Activated naive CD4-positive, alpha-beta T cell treated with Interleukin-2 at 50 U/mL for 16 hours (primary cell): ENCODE measurements at places on chromosomes 1 and 21.

- DNase-seq: peak; percentile 24
Observed at GRCh38 chr1:23100074-23100748, 68.4 kb downstream of the LUZP1 start.

DNA sequence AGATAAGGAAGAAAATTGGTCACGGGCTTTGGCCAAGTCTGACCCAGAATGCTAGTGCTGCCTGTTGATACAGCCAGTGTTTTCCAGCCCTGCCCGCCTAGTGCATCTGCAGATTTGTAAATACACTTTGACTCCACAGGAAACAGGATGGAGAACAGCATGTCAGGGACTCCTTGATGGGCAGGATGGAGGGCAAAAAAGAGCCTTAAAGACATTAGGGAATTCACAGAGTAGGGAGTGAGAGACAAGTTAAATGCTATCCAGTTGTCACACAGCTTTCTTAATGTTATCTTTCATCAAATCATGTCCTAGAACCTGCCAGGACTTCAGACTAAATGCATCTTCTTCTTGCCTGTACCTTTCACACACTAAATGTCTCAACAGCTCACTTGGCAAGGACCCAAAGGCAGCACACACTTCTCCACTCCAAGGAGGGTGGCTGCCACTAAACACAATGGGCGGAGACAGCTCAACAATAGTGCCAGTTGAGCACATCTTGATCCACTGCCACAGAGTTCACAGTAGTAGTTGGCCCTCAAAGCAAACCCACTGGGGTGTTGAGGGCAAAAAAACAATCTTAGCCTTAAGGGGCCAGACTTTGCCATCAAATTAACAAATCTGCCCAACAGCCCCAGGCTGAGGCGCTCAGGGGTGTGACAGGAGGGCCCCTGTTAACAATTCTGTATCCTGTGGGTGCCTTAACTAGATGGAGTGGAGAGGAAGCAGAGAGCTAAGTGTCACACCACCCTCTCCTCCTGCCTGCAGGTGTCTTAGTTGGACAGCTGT, 2.7 kb downstream of the HIVEP3 start:
- DNase-seq: peak; percentile 22

GRCh38 chr1:156401041-156401574, 32.1 kb downstream of the RHBG start:
- no peak for DNase-seq

DNA sequence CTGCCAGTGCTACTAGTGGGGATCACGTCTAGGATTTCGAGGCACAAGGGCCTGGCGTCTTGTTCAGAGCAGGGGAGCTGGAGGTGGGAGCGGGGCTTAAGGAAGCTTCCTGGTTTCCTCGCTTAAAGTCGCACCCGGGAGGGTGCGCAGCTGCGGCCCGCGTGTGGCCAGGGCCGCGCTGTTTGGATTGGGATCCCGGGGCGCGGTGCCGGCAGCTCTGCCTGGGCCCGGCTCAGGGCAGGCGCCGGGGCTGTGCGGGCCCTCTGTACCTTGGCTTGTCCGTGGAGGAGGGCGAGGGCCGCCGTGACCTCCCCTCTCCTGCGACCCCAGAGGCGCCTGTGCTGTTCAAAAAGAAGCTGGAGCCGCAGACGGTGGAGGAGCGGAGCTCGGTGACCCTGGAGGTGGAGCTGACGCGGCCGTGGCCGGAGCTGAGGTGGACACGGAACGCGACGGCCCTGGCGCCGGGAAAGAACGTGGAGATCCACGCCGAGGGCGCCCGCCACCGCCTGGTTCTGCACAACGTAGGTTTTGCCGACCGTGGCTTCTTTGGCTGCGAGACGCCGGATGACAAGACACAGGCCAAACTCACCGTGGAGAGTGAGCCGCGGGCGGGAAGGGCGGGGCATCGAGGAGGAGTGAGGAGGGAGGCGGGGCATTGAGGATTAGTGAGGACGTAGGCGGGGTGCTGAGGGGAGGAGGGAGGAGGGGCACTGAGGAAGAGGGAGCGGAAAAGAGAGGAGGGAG, 67.8 kb downstream of the OBSCN start:
- peak; percentile 89 for DNase-seq

GRCh38 chr1:82836213-82836972, 1035.7 kb downstream of the ADGRL2 start:
- no peak for DNase-seq

DNA sequence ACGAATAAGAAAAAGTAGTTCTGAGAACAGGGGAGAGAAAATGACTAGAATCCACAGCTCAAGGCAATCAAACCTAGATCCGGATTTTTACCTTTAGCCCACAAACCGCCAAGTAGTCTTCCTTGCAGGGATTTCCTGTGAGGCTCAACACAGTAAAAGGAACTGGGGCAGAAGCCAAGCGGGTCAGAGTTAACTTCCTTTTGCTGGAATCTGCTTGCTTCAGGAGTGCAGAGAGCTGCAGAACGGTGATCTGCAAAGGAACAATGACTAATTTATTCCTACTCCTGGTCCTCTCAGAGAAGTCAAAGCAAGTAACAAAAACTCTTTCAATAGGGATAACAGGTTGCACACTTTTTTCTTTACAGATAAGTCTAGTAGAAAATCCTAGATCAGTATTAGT, 53.4 kb downstream of the UBR4 start:
- no peak for DNase-seq
